ENCODE measurements at places on chromosomes 7 and 10.
A peak's percentile ranks its signal among the peaks of the same experiment; 100 is the strongest.

- no peaks in the 10 kb centered on the region for H3K27me3 ChIP-seq
- no peaks in the 10 kb centered on the region for H3K36me3 ChIP-seq
- H3K27ac ChIP-seq: no peak overlapping the region
- DNase-seq: peak; percentile 62
- no peaks in the 10 kb centered on the region for H3K4me1 ChIP-seq
Observed at GRCh38 chr7:50632561-50633413, 67.6 kb upstream of the DDC start.

DNA sequence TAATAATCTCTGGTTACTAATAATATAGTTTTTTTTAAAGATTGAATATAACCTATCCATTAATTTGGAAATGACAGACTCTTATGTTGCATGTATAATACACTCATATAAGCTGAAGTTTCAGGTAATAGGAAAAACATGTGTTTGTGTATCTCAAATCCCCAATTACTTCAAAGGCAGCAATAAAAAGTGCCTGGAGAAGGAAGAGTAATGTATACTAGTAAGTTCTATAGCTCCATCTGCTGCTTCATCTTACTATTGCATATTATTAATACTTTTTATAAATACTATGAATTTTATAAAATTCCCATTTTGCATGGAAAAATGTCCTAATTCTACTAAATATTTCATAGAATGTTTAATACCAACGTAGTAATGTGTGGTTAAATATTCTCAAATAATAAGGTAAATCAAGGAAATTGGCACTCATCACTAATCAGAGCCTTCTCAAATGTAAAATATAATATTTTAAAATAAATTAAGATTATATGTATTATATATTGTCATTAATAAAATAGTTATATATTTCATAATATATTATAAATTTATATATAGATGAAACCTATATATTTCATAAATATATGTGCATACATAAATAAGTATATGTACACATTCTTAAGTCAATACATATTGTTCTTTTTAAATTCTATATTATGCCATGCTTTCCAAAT lies 311.9 kb downstream of the HGF start:
- H3K27ac ChIP-seq: no peak overlapping the region
- DNase-seq: peak; percentile 77

- H3K36me3 ChIP-seq: no peaks in the 10 kb centered on the region
- H3K27me3 ChIP-seq: peaks cover 37% of the 10 kb centered on the region
- H3K4me3 ChIP-seq: no peak overlapping the region
Observed at GRCh38 chr10:12726971-12727831, 274.3 kb downstream of the CCDC3 start.

DNA sequence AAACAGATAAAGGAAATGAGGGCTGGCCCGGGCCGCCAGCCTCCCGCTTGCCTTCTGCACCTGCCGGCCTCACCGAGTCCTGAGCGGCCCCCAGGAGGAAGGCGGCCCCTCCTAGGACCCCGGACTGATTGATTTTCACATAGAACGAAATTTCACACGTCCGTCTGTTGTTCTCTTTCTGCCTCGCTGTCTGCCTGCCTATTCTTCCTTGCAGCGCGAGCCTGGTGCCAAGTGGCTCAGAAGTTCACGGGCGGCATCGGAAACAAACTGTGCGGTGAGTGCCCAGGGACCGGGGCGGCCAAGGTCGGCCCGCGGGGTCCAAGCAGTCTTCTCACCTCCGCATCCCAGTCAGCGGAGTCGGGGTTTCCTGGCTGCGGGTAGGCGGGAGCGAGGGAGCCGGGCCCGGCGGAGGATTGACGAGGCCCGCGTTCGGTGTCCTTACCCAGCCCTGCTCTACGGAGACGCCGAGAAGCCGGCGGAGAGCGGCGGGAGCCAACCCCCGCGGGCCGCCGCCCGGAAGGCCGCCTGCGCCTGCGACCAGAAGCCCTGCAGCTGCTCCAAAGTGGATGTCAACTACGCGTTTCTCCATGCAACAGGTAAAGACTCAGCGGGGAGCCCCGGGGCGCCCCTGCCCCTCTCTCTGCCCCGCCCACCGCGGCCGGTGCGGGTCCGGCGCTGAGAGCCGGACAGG lies 967 bp downstream of the GAD2 start:
- DNase-seq: peak; percentile 6
- H3K4me1 ChIP-seq: no peaks in the 10 kb centered on the region
- H3K36me3 ChIP-seq: no peaks in the 10 kb centered on the region
- H3K4me3 ChIP-seq: no peak overlapping the region
- H3K27me3 ChIP-seq: peaks cover 92% of the 10 kb centered on the region
- no peak overlapping the region for H3K27ac ChIP-seq

DNA sequence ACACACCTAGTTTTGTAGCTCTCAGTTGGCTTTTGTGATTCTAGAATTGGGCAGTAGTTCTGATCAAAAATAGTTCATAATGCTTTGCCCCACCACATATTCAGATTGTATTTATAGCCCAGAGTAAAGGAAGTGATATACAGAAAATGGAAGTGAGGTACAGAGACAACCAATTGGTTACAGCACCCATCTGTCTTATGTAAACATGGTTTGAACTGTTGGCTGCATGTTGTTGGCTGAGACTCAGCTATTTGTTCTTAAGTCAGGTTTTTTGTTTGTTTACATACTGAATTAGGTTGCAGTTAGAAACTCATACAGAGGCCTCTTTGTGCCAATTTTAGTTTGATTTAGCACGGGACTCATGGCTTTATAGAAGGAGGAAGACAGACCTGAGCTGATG lies 158.9 kb upstream of the GPR26 start:
- no peaks in the 10 kb centered on the region for H3K36me3 ChIP-seq
- no peak overlapping the region for H3K27ac ChIP-seq
- no peaks in the 10 kb centered on the region for H3K4me1 ChIP-seq
- DNase-seq: no peak

DNA sequence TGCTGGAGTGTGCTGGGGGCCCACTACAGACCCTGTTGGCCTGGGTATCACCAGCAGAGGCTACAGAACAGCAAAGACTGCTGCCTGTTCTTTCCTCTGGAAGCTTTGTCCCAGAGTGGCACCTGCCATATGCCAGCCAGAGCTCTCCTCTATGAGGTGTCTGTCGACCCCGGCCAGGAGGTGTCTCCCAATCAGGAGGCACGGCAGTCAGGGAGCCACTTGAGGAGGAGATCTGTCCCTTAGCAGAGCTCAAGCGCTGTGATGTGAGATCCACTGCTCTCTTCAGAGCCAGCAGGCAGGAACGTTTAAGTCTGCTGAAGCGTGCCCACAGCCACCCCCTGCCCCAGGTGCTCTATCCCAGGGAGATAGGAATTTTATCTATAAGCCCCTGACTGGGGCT lies 316.2 kb downstream of the ETV1 start:
- H3K27ac ChIP-seq: no peak overlapping the region
- H3K4me1 ChIP-seq: no peaks in the 10 kb centered on the region
- DNase-seq: no peak
- H3K4me3 ChIP-seq: no peak overlapping the region

- no peaks in the 10 kb centered on the region for H3K4me1 ChIP-seq
- H3K27ac ChIP-seq: no peak overlapping the region
Observed at GRCh38 chr7:130345725-130346124, 1.1 kb downstream of the CPA5 start.

DNA sequence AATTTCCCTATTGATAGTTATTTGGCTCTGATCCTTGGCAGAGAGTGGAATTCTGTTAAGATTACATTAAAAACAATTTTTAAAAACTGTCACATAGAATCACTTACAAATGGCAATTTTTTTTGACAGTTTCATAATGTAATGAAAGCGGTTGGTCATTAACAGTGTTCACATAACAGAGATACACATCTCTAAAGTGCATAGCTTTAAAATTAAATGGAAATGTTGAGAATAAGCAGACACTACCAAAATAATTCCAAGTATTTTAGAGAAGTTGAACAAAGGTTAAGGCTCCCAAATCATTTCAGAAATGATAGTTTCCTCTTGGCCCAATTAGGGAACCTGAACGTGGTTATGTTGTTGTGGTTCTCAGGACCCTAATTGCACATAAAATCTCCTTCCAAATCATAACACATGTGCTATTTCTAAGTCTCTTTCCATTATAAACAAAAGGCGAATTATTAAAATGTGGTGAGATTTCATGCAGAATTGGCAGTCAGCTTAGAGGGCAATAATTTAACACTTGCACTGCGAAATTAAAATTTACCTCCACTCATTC lies 528.9 kb upstream of the FZD8 start:
- no peak overlapping the region for H3K4me3 ChIP-seq
- H3K27ac ChIP-seq: peak overlapping the region; percentile 83
- no peak for DNase-seq
- H3K27me3 ChIP-seq: no peaks in the 10 kb centered on the region

- no peaks in the 10 kb centered on the region for H3K27me3 ChIP-seq
- DNase-seq: peak; percentile 96
- H3K27ac ChIP-seq: peak overlapping the region; percentile 92
Observed at GRCh38 chr10:4947635-4948596, 15.3 kb upstream of the AKR1C1 start.

- no peaks in the 10 kb centered on the region for H3K27me3 ChIP-seq
- no peaks in the 10 kb centered on the region for H3K4me1 ChIP-seq
- H3K27ac ChIP-seq: no peak overlapping the region
- DNase-seq: no peak
- no peaks in the 10 kb centered on the region for H3K36me3 ChIP-seq
Observed at GRCh38 chr10:51479711-51480110, 219.7 kb downstream of the CSTF2T start.

DNA sequence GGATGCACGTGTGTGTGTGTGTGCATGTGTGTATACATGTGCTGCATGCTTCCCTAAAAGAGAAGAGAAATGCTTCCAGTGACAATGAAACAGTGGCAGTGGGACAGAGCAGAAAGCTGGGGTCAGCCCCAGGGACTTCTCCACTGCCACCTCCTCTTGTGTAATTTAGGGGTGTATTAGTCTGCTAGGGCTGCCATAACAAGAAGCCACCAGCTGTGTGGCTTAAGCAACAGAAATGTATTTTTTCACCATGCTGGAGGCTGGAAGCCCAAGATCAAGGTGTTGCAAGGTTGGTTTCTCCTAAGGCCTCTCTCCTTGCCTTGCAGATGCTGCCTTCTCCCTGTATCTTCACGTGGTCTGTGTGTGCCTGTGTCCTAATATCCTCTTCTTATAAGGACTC lies 190.5 kb downstream of the CXCL12 start:
- H3K4me3 ChIP-seq: no peak overlapping the region
- H3K36me3 ChIP-seq: no peaks in the 10 kb centered on the region
- no peak for DNase-seq
- H3K27ac ChIP-seq: no peak overlapping the region
- no peaks in the 10 kb centered on the region for H3K27me3 ChIP-seq

GRCh38 chr7:18546576-18546975 lies 51.0 kb downstream of the HDAC9 start:
- no peak overlapping the region for H3K27ac ChIP-seq
- H3K4me3 ChIP-seq: no peak overlapping the region
- DNase-seq: no peak
- peaks cover 8% of the 10 kb centered on the region for H3K4me1 ChIP-seq
- H3K27me3 ChIP-seq: no peaks in the 10 kb centered on the region

DNA sequence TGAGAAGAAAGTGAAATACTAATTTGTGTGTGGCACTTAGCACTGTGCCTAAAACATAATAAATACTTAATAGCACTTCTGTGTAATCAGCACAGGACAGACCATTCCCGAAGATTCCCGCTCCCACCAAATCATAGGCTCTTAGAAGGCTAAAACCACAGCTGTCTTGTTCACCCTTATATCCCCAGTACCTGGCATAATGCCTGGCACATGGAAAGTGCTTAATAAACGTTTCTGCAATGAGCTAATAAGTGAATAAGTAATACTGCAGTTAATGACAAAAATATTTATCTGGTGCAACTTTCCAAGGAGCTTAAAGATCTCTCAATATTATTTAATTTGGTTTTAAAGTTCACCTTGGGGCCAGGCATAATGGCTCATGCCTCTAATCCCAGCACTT lies 43.2 kb downstream of the MTURN start:
- no peak for DNase-seq
- no peaks in the 10 kb centered on the region for H3K36me3 ChIP-seq
- no peaks in the 10 kb centered on the region for H3K27me3 ChIP-seq
- no peak overlapping the region for H3K27ac ChIP-seq
- H3K4me1 ChIP-seq: peaks cover 32% of the 10 kb centered on the region
- H3K4me3 ChIP-seq: no peak overlapping the region

DNA sequence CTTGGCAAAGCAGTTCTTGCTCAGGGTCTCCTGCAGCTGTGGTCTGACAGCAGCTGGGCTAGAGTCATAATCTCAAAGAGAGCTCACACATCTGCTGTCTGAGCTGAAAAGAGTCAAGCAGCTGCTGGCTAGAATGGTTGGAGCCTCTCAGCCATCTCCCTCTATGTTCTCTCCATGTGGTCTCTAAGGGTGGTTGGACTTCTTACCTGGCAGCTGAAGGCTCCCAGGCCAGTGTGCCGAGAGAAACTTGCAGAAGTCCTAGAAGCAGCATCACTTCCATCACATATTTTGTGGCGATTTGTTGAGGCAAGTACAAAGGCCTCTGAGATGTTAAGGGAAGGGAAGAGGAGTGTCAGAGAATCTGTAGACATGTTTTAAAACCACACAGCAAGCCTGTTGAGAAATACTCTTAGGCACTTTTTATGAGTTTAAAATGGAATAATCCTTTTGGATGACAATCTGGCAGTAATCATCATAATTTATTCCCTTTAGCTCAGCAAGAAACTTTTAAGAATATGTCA lies 93.2 kb downstream of the REEP3 start:
- peak; percentile 44 for DNase-seq
- H3K4me3 ChIP-seq: no peak overlapping the region
- peak overlapping the region; percentile 19 for H3K27ac ChIP-seq

- H3K27me3 ChIP-seq: no peaks in the 10 kb centered on the region
- H3K4me1 ChIP-seq: no peaks in the 10 kb centered on the region
- H3K36me3 ChIP-seq: 0 out of 2 replicates have a peak, but pooled peaks cover 7% of the 10 kb centered on the region
- DNase-seq: no peak
Observed at GRCh38 chr7:30424506-30424905, 54.1 kb downstream of the NOD1 start.

DNA sequence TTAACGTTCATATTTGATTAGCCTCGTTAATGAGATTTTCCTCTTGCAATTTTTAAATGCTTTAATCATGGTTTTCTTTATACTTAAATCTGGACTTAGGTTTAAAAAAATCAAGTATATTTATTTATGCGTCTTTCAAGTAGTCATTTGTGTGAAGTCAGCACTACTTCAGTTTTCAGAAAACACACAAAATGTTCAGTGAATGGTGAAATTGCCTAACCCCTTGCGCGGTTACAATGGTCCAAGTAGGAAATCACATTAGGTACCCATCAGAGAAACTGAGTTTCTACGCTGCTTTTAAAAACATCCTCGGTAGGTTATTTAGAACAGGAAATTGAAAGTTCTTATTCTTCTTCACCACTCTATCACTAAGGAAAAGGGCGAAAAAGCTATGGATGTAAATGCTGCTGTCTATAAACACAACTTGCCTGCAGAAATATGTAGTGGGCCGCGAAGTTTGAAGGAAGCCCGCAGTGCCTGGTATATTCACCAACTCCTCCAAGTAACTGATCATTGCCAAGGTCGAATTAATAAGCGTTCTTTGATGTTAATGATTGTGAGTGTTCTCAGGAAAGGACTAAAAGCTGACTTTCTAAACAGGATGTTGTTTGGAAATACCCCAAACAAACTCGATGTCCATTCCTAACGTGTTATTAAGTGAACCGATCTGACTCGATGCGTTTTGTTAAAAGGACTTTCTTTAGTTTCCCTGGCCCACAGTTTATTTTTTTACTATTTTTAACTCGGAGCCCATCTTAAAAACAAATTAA lies 1.0 kb downstream of the SYPL1 start:
- no peaks in the 10 kb centered on the region for H3K27me3 ChIP-seq
- no peaks in the 10 kb centered on the region for H3K36me3 ChIP-seq
- peak; percentile 59 for DNase-seq
- peak overlapping the region; percentile 96 for H3K27ac ChIP-seq
- H3K4me3 ChIP-seq: peak overlapping the region; percentile 98
- H3K4me1 ChIP-seq: peaks cover 22% of the 10 kb centered on the region

GRCh38 chr10:70425096-70425495 lies 16.4 kb downstream of the NODAL start:
- H3K4me3 ChIP-seq: no peak overlapping the region
- peaks cover 2% of the 10 kb centered on the region for H3K4me1 ChIP-seq
- DNase-seq: no peak
- H3K27me3 ChIP-seq: no peaks in the 10 kb centered on the region
- peaks cover 86% of the 10 kb centered on the region for H3K36me3 ChIP-seq

Measured in GM23248 (cell line).